Astrocyte (in vitro differentiated cells and primary cell): ENCODE measurements at places on chromosomes 7 and 10.

GRCh38 chr10:74156919-74157289 is 5.9 kb downstream of the ADK start:
- DNase-seq, result peak; percentile 51

GRCh38 chr10:29555746-29556481 is 78.9 kb downstream of the SVIL start:
- peak; percentile 92 for DNase-seq

DNA sequence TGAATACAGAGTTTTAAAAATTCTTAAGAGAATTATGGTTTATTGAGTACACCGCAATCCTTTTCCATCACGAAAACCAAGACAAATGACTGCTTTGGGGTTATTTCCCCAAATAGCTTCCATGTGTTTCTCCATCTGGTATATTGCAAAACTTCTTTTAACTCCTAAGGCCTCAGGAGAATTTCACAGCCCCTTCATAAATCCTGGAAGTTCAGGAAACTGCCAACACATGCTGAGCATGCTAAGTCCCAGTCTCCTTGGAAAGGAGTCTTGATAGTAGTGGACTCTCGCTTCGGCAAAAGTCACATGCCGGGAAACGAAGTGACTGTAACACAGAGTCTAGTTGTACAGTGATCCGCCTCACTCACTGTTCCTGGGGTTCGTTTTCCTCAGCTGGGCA is 88.1 kb upstream of the RSU1 start:
- DNase-seq, result peak; percentile 60

DNA sequence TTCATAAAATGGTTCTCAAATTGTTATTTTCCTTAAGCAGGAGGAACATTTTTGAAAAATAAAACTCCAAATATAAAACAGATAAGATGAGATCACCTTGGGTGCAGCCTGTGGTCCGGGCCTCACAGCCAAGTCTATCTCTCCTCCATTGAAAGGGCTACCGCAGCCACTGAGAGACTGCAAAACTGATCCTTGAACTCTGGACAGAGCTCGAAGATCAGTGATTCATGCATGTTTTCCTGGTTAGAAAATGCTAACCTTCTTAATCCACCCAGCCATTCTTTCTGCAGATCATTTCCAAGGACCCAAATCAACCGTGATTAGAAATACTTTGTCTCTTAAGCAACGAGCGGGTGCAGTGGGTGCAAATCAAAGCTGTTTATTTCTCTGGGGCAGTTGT is 378.8 kb downstream of the PLXDC2 start:
- no peak for DNase-seq

GRCh38 chr10:3945026-3945425 is 160.0 kb upstream of the KLF6 start:
- no peak for DNase-seq

- DNase-seq, result no peak
Measured at GRCh38 chr10:87865241-87865881, 1.9 kb downstream of the PTEN start.
